PC-9 (cell line): ENCODE measurements at places on chromosomes 1 and 21.

- peak; percentile 46 for DNase-seq
Measured at GRCh38 chr1:45018599-45019230, 6.7 kb downstream of the UROD start.

- no peak for DNase-seq
Measured at GRCh38 chr1:225739542-225740107, 38.0 kb upstream of the SRP9 start.

DNA sequence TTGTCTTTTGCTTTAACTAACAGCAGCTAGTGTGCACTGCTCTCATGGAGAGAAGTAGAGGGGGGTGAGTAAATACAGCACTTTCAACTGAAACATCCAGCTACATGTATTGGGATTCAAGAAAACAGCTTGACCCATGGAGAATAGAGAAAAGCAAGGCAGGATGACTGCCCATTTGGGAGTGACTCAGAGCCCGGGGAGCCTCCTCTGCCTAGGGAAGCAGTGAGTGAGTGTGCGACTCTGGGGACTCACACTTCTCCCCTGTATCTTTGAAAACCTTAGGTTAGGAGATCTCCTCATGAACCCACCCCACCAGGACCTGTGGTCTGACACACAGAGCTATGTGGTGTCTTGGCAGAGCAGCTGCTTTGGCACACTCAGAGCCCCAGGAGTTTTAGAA, 82.0 kb upstream of the PTGFR start:
- no peak for DNase-seq

DNA sequence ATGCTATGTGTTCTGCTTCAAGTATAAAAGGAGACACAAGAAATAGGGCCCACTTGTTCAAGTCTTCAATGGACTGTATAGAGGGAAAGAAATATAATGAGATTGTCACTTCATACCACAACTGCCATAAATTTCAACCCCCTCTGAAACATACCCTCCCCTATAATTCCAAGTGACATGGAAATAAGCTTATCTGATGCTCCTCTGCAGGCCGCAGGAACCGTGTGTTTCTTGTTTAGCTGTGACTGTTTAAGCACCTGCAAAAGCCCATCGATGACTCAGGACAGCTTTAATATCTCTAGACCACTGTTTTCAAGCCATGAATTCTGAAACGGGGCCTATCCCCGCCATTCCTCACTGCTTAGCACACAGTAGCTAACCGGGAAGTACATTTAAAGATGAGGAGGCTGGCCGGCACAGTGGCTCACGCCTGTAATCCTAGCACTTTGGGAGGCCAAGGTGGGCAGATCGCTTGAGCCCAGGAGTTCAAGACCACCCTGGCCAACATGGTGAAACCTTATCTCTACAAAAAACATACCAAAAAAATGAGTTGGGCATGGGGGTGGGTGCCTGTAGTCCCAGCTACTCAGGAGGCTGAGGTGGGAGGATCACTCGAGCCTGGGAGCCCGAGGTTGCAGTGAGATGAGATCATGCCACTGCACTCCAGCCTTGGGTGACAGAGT, 4.2 kb downstream of the HLCS start:
- DNase-seq = no peak

- DNase-seq = no peak
Measured at GRCh38 chr1:207824691-207825408, 73.0 kb downstream of the CD46 start.

GRCh38 chr1:30259631-30260030, 463.8 kb downstream of the MATN1 start:
- no peak for DNase-seq

GRCh38 chr1:183487674-183488442, 15.6 kb downstream of the SMG7 start:
- no peak for DNase-seq

GRCh38 chr1:211531194-211532087, 39.5 kb upstream of the RD3 start:
- no peak for DNase-seq

DNA sequence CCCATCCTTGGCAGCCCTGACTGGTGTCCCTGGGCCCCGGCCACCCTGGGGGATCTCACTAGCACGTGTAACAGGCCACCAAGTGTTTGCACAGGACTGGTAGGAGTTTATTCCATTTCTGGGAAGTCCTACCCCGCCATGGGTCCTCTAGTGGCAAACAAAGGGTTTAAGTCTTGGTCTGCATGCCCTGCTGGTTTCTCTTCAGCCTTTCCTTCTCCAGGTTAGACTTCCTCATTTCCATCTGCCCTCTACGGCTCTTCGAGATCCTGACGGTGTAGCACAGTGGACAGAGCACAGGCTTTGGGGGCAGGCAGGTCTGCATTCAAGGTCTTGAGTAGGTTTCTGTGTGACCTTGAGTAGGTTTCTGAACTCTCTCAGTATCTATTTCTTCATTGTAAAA, 2.8 kb downstream of the AGTRAP start:
- DNase-seq = no peak

DNA sequence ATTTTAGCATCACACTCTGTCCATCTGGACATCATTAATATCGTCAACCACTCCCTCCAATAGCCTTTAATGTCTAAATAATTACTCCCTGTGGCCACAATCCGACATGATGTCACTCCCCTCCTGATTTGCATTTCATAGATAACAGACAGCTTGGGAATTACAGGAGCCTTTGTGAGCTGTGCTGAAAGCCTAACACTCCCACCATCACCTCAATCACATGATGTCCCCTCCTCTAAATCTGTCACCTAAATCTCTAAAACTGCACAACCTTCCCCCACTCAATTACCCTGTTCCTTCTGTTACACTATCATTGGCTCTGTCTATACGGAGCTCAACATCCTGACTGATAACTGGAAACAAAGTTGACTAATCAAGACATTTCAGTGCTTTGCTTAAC, 14.3 kb downstream of the NHLH2 start:
- DNase-seq = no peak

- DNase-seq = no peak
Measured at GRCh38 chr1:218679988-218680748, 335.0 kb downstream of the TGFB2 start.

- no peak for DNase-seq
Measured at GRCh38 chr1:32773764-32774463, 43.2 kb downstream of the YARS1 start.

DNA sequence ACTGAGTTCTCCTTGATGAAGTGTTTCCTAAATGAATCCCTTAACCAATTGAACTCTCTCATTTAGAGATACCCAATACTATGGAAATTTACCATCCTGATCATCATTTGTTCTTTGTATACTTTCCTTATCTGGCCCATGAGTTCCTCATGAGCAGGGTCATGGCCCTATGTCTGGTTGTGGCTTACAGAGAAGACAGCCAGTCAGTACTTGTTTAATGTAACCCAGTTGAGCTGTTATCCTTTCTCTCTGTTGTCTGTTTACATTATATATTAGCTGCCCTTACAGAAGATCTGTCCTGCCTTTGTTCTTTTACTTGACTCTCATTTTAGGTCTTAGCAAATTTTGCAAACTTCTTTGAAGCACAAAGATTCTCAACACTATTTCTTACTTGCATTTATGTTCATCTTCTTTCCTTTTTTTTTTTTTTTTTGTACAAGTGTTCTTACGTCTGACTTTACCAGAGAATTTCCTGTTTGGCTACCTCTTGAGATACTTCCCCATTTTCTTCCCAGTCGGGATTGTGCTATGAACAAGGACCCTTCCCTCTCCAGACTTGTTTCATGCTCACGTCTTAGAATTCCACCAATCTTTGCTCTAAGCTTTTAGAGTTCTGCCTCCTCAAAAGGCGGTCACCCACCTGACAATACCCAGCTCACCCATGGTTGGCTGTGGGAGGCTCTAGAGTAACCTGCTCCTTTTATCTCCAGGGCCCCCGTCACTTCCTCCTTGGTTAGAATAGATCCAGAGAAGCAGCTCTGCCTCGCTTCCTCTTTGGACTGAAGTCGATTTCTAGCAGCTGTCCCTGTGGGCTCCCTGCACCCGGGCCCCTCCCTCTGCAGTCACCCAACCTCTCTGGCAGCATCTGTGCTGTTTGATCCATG, 53.6 kb upstream of the RUNX1 start:
- no peak for DNase-seq

DNA sequence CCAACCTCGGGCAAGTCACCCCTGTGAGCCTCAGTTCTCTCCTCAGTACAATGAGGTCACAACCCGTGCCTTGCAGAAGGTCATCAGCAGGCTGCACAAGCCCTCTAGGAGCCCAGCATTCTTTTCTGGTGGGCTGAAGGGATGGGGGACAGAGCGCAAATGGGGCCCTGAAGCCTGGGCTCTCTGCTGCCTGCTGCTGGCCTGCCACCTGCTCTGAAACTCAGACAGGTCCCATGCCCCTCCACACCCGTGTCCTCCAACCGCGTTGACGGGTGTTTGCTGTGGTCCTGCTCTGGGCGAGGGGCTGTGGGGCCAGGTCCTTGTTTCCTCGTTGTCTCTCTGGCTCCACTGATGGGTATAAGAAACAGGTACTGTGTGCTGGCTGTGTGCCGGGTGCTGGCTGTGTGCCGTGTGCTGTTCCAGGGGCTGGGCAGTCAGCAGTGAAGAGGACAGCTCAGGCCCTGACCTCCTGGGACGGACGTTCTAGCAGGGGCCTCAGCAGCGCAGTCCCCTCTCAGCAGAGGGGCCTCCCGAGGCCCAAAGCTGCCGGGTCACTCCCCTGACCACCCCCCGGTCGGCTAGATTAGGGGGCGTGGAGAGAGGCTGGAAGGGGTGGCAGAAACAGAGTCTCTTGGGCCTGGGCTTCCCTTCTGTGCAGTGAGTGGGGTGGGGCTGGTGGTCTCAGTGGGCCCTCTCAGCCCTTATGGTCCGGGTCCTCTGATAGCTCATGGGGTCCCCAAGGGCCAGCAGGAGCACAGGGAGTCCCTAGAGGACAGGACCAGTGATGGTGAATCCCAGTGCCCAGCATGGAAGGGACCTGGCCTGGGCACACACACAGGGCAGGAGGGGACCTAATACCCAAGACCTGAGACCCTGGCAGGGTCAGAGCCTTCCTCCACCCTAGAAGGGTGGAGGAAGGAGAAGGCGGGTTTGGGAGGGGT, 42.1 kb downstream of the DMRTB1 start:
- DNase-seq = no peak

GRCh38 chr1:22457345-22457744, 5.7 kb downstream of the ZBTB40 start:
- DNase-seq = no peak

GRCh38 chr1:39540504-39541031, 36.0 kb downstream of the PABPC4 start:
- no peak for DNase-seq

DNA sequence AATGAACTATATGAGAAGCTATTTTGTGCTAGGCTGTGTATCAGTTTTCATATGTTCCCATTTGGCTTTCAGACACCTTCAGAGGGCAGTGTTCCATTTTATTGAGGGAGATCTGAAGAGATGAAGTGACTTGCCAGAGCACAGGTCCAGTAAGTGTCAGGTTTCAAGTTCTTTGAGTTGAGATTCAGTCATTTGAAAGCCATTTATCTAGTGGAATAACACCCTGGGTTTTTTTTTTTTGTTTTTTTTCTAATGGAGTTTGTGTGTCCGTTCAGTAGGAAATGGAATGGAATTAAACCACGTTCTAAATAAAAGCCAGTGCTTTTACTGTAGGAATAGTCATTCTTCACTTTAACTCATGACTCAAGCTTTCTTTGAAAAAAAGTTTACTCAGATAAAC, 652.9 kb upstream of the USP24 start:
- DNase-seq = no peak

DNA sequence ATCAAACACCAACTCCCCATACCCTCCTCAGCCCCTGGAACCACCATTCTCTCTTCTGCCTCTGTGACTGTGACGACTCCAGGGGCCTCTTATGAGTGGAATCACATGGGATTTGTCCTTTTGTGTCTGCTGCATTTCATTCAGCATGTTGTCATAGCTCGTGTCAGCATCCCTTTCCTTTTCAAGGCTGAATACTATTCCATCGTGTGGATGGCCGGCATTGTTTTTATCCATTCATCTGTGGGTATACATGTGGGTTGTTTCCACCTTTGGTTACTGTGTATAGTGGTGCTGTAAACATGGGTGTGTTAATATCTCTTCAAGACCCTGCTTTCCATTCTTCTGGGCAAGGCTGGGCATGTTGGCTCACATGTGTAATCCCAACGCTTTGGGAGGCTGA, 17.1 kb upstream of the OBSCN start:
- no peak for DNase-seq

DNA sequence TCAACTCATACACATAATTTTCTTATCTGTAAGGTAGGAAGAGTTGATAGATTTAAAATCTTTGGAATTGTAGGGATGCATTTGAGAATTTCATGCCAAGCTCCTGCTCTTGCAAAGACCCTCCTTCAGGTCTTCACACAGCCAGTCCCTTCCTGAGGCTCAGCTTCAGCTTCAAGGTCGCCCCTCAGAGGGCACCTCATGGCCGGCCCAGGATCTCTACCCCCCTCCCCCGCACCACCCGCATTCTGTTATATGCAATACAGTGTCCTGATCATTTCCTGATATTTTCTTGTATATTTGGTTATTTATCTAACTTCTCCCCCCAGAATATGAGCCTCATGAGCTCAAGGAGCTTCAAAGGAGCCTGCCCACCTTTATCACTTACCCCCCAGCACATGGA, 47.0 kb upstream of the BACE2 start:
- no peak for DNase-seq

DNA sequence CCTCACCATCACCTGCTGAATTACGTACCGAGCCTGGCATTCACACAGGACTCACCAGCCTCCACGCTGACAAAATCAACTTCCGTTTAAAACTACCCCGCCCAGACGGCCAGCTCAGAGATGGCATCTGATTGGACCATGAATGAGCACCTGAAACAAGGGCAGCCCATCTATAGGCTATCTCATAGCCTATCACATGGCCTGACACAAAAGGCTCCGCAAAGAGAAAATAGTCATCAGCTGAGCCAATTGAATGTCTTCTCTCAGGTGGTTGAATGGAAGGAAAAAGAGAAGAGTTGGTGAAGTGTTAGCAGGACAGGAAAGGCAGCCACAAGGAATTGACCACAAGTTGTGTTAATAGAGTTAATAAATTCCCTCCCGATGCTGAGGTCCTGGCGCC, 50.6 kb upstream of the ZC3H12A start:
- no peak for DNase-seq

- DNase-seq = no peak
Measured at GRCh38 chr1:19260211-19261138, 8.9 kb downstream of the MRTO4 start.

DNA sequence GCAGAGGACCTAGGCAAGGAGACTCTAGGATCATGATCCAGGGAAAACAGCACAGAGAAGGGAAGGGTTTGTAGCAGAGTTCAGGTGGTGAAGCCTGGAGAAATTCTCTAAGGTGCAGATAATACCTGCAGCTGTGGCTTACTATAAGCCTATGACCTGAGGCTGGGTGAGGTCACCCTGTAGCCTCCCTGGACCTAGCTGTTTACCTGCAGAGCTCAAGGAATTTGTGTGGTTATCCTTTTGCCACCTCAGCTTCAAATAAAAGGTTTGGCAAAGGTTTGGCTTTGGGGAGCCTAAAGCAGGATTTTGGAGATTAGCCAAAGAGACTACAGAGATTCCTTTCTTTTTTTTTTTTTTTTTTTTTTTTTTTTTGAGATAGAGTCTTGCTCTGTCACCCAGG, 79.5 kb upstream of the ZNF648 start:
- DNase-seq = peak; percentile 65
